ENCODE measurements at places on chromosomes 13 and 19.

- no peak for DNase-seq
These were observed 133.0 kb downstream of the DCT start for GRCh38 chr13:94346261-94347019.

- peak; percentile 100 for DNase-seq
These were observed at the start of gene VMAC for GRCh38 chr19:5904352-5905113. Gene VMAC (plus strand): TSS chr19:5904872. CDS start chr19:5904891, 19 bp downstream.

DNA sequence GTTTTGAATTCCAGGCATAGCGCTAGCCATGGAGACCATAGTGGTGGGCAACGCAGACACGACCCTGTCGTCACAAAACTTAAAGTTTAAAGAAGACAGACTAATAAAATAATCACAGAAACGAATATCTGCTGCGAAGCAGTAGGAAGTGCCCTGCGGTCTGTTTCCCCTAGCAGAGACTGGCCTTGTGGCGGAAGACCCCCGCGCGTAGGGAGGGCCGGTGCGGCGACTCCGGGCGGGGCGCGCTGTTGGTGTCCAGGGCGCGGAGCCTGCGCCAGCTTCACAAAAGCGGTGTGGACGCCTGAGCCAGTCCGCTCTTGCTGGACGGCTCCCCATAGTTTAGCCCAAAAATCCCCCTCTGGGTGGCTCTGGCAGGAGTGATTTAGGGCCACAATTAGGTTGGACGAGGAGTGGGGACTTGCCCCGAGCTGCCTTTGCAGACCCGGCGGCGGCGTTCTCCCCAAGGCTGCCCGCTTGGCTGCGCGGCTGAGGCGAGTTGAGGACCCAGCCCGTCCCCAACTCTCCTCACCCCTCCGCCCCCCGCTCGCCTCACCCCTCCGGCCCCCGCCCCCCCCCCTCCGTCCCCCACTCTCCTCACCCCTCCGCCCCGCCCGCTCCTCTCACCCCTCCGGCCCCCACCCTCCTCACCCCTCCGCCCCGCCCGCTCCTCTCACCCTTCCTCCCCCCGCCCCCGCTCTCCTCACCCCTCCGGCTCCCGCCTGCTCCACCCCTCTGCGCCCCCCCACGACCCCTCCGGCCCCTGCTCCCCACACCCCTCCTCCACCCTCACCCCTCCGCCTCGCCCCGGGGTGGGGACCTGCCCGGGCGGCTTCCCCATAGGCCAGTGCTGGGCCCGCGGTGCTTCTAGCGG is 14.2 kb upstream of the LATS2 start:
- no peak for DNase-seq

- DNase-seq, result no peak
These were observed 717.3 kb downstream of the DACH1 start for GRCh38 chr13:71149498-71150363.

DNA sequence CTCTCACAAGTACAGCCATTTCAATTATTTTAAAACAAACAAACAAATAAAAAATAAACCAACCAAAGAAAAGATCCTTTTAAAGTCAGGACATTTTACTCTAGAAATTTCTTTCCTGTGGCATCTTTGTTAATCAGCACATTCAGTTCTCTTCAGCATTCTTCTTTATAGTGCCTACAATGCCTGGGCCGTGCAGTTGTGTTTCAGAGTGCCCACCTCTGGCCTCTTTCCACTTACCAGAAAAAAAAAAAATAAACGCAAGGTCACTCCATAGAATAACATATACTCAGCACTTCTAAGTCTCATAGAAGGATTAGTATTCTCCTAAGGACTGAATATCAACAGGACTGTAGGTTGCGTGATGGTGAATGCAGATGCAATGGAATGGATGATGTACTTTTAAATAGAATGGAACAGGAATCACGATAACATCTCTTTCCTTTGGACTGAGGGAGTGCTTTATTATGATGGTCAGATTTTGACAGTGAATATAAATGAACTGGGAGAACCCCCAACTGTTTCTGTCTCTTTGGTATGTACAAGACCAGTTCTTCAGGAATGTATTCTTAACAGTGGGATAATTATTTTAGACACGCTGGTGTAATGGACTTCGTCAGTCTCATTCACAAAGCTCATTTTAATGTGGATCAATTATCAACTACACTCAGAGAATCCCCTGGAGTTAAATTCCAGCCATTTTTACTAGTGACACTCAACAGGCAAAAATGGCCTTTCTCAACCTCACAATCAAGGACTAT is 125.0 kb upstream of the NBEA start:
- DNase-seq, result no peak

- no peak for DNase-seq
These were observed 583 bp upstream of the ZNF480 start for GRCh38 chr19:52296400-52296772.

DNA sequence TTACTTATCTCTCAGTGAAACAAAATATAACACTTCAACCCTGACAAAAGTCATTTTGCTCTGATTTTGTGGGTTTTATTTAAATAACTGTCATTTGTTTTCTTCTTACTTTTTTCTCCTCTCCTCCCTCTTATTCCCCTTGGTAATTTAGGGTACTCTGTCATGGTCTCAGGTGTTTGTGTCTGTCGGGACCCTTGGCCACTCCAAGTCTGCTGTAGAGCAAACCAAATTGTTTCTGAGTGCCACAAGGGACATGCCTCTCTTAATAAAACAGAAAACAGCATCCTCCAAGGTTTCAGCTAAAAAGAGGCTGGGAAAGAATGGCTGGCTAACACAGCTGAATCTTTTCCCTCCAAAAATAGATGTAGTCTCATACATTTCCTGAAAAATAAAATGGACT is 573.1 kb upstream of the KLF12 start:
- no peak for DNase-seq

- DNase-seq, result no peak
These were observed 11.6 kb upstream of the CFAP97D2 start for GRCh38 chr13:114167426-114167825.

GRCh38 chr13:28046981-28047380 is 53.4 kb downstream of the FLT3 start:
- DNase-seq, result peak; percentile 80

DNA sequence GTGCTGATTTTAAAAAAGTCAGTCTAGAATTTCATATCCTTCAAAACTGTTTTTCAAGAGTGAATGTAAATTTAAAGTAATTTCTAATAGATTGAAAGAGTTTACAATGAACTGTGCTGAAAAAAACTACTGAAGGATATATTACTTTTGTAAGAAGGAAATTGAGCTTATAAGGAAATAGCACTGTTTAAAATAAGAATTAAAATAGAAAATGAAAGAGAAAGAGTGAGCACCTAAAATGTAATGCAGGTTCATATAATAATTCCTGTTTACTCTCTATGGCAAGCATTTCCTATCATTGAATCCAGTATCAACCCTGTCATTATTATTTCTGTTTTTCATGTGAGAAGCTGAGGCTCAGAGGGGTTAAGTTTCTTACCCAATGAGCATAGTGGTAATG is 57.3 kb downstream of the AKAP11 start:
- DNase-seq, result no peak

DNA sequence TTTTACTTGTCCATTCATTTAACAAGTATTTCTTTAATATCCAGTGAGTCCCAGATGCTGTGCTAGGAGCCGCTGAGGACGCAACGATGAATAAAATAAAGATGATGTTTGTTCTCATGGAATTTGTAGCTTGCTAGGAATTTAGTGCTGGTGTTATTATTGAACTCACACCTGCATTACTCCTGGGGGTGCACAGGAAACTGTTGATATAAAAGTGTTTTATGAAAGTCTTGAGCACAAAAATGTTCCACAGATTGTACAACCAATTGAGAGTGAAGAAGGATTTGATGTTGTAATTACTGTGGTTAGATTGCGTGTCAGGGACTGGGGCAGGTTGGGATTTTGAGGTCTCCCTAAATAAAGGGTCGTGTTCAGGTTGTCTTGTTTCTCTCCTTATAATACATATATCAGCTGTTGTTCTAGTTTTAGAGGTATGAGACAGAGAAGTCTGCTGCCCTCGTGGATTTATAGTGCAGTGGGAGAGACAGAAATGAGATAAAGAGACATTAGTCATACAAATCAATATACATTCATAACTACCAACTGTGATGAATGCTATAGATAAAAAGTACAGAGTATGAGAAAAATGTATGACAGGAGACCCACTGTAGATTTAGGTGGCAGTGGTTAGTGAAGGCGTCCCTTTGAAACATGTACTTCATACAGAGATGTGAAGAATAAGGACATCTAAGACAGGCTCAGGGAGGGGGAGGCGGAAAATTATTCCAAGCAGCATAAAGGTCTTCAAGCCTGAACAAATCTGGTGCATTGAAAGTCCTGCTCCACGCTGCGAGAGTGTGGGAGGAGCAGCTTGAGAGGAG is 11.3 kb downstream of the CACNG6 start:
- no peak for DNase-seq

DNA sequence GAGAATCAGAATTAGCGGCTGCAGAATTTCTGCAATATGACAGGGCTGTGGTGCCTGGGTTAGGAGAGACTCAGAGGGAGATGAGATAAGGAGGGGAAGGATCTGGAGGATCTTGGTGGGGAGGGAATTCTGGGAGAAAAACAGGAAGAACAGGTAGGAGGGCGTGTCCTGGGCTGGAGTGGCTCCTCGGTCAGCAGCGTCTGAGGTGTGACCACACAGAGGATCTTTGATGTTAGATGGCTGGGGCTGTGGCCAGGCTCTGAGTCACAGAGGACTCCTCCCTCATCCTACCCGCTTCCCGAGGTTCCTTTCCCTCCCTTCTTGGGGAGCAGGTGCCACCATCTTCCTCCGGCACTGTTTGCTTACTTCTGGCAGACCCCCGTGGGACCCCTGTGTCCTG is 6.4 kb upstream of the KLK6 start:
- DNase-seq, result no peak

DNA sequence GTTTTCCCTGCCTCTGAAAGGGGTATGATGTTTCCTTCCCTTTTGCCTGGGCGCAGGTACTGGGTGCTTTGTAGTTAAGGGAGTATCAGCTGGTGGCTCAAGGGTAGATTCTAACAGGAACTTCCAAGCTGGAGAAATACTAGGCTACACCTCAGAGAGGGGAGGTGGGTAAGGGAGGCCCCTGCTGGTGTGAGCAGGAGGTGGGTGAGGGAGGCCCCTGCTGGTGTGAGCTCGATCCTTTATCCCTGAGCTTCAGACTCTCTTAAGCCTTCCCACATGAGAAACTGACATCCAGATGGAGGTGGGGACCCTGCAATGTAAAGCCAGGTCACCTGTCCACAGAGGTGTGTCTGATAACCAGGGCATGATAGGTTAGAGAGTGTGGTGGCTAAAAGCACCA is 32.1 kb downstream of the CYP2B6 start:
- peak; percentile 0 for DNase-seq

DNA sequence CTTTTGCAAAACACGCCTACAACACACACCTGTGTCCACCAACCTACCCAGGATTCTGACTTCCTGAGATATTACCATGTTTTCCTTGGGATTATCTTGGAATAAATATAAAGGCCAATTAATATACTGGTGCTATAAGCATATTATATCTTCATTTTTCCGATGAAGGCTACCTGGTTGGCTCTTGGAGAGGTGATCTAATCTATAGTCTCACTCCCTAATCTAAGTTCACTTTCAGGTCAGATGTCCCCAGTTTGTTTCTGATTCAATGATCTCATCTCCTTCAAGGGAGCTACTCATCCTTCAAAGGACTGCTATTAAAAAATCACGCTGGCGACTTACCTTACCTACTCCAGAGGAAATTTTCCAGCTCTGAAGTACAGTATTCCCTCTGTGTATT is 517.5 kb downstream of the KLF5 start:
- no peak for DNase-seq

- no peak for DNase-seq
These were observed 94.0 kb upstream of the PEG3 start for GRCh38 chr19:56934438-56935090.
